ENCODE measurements at places on chromosomes 1 and 21.

DNA sequence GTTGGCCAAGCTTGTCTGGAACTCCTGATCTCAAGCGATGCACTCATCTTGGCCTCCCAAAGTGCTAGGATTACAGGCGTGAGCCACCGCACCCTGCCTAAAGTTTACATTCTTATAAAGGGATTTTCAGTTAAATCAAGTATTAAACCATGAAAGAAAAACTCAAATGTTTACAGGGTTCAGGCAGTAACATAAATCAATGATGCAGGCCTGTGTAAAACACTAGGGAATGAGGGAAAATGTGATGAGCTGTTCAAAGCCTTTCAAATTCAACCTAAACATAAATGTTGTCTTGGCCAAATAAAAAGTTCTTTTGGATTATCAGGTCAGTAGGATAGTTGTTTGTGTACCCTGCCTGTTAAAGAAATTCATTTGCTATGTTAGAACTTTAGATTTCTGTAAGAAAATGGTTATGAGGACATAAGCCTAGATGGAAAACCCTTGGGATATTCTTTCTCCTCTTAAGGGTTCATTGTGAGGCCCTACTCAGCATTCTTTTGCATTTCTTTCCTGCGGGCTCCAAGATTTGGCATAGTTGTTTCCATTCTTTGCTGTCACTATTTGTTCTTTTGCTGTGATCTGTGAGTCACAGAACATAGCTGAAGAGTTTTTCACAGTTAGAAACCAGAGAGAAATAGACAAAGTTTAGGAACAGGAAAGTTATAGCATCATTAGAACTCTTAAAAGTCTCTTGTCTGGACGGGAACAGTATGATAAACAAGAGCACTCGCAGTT is 8.9 kb upstream of the ZRANB2 start:
- DNase-seq = no peak

DNA sequence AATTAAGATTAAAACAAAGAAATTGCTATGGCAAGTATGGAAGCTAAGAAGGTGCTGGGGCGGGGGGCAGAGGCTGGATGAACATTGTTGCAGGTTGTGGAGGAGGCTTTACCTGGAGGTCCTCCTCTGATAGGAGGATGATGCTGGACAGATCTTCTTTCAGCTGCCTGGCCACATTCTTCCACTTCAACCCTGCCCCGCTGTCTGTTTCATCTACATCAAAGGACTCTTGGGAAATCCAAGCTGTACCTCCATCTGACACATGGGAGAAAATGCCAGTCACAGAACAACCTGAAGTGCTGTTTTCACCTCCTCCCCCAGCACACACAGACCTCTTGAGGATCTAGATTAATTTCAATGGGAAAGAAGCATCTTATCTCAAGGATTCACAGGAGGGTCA is 5.3 kb downstream of the DFFA start:
- no peak for DNase-seq

DNA sequence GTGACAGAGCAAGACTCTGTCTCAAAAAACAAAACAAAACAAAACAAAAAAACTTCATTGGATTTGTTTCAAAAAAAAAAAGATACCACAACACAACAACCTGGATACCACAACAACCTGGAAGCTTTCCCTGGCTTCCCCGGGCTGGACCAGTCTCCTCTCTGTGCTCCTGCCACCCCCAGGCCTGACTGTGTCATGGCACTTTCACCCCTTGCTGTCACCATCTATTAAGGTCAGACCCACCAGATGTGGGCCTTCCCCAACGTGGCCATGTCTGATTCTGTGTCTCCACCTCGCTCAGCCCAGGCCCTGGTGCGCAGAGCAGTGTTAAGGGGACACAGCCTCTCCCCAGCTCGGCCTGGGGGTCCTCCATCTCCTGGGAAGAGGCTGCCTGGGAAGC is 28.3 kb upstream of the ACOT11 start:
- no peak for DNase-seq

DNA sequence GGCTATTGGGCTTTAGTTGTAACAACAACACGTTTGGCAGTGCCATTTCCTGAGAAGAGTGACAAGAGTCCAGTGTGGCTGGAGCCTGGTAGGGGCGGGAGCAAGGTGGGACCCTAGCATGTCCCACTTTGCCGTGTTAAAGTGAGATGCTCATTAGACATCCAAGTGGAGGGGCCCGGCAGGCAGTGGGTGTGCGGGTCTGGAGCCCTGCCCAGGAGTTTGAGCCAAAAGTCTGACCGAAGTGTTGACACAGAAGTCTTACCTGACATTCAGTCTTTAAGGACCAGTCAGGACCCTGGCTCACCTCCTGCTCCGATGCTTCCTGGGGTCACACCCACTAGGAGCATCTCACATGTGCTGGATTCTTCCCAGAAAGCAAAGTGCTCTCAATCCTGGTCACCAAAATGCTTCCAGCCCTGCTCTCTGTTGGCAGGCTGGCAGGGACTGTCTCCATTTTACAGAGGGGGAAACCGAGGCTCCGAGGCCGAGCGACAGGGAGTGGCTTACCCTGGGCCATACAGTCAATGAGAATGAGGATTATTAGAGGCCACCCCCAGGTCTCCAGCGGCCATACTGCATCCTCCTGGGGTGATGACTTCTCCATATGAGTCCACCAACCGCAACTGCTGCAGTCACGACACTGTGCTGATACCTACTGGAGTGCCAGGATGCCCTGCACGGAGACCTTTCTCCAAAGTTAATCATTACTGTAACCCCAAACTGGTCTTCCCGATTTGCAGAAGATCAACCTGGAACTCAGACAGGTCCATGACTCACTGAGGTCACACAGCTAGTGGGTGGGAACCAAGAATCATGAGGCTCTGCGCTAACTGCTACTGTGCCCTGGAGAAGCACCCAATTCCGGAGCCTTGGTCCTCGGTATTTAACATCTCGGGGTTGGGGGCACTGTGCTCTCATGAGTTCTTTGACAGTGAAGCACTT is 112.7 kb downstream of the PRDM2 start:
- no peak for DNase-seq

- no peak for DNase-seq
Observed at GRCh38 chr1:153392822-153393221, 1.9 kb upstream of the S100A8 start.

DNA sequence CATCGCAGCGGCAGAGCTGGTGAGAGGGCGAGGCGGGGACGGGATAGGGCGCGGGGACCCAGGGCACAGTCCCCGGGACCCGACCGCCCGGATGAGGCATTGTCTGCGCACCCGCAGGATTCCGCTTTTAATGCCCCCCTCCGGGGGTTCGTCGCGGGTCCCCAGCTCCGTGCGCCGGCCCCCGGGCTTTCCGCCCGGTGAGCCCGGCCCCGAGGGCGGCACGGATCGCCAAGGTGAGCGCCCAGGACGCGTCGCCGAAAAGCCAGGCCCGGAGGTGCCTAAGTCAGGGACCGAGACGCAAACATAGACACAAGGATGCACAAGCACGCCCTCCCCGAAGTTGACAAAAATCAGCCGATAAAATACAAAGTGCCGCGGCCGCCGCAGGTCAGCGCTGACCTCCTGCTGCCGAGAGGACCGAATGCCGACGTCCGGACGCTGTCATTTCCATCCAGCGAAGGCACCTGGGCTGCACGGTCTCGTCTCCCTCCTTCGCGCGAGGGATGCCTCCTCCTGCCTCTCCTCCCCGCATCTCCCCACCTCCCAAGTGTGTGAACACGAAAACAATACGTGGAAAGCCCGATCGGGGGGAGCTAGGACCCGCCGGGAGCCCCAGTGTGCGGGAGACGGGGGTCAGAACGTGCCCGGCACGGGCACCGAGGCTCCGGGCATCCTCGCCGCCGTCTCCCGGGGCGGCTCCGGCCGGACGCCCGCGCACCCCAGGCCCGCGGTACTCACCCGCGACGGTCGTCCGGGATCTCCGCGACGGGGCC is 101.1 kb upstream of the SOD1 start:
- DNase-seq = no peak

DNA sequence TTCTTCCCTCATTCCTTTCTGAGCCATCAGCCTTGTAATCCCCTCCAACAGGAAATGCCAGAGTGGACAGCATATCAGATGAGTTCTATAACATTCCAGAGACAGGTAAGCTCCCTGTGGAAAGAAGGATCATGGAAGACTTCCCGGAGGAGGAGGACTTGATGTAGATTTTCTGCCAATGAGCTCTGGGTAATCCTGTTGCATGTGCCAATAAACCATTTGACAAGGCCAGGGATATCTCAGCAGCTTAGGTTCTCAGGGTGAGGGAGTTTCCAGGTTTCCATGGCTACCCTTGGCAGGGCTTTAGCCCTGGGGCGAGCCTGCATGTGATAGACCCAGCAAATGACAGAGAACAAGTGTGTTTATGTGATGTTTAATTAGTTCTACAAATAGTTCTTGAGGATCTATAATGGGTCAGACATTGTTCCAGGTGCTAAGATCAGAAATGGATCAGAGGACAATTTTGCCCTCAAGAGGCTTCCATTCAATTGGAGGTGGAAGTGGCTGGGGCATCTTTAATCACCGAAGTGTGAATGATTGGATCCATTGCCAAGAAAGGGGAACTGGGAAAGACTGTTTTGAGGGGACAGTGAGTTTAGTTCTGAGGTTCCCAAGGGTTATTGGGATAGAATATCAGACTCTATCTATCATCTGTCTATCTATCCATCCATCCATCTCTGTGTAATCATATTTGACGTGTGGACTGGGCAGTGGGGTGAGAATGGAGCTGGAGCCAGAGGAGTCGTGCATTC is 6.9 kb downstream of the PLA2G5 start:
- no peak for DNase-seq

- no peak for DNase-seq
Observed at GRCh38 chr1:215479567-215479966, 87.5 kb upstream of the KCTD3 start.

DNA sequence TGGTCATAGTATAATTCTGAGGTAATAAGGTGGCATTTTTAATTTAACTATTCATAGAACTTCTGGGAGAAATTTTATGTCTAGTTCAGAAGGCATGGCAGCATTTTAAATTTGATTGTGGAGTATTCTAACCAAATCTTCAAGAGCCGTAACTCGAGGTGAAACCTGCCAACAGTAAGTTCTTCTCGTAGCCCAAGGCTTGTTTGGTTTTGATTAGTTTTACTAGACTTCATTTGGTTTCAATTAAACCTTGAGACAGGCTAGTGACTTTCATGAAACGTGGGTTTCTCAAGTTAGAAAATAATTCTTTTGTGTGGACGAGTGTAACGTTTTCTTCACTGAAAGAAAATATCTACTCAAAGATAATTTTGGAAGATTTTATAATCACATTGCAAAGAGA is 395.5 kb downstream of the USP25 start:
- no peak for DNase-seq

- DNase-seq = no peak
Observed at GRCh38 chr1:237181743-237182317, 139.8 kb downstream of the RYR2 start.
